Neuronal stem cell (in vitro differentiated cells): ENCODE measurements at places on chromosomes 1 and 21.

- no peak for DNase-seq
Measured at GRCh38 chr1:232797856-232798510, 7.2 kb upstream of the MAP10 start.

GRCh38 chr1:112974646-112975045, 18.6 kb upstream of the SLC16A1 start:
- DNase-seq, result no peak

GRCh38 chr1:74504125-74504932, 8.1 kb downstream of the LRRC53 start:
- peak; percentile 66 for DNase-seq

GRCh38 chr21:41064334-41064791, 103.6 kb upstream of the BACE2 start:
- no peak for DNase-seq

DNA sequence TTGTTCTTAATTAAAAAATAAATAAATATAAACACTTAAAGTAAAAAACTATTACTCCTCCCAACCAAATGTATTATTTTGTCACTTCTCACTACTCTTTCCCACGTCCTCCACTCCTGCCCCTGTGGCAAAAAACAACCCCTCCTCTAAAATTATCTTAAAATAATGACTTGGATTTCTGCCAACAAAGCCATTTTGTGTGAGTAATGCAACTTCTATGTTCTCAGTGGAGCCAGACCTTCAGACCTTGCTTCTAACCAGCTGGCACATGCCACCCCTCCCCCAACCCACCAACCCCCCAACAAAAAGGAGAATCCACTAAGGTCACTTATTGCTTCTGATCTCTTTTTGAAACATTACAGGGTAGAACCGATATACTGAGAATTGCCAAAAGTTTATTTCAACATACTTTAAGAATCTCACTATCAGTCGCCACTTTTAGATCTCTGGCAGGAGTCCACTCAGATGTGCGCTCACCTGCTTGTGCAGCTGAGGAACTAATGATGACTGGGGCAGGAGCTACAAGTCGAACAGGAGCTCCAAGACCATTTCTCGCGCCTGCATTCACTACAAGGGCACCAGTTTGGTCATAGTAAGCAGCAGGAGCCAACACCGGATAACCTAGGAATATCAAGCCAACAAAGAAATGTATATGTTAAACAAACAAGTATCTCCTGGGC, 58.3 kb upstream of the SDC3 start:
- DNase-seq, result no peak

- peak; percentile 35 for DNase-seq
Measured at GRCh38 chr1:163174524-163175437, 27.9 kb downstream of the RGS5 start.

DNA sequence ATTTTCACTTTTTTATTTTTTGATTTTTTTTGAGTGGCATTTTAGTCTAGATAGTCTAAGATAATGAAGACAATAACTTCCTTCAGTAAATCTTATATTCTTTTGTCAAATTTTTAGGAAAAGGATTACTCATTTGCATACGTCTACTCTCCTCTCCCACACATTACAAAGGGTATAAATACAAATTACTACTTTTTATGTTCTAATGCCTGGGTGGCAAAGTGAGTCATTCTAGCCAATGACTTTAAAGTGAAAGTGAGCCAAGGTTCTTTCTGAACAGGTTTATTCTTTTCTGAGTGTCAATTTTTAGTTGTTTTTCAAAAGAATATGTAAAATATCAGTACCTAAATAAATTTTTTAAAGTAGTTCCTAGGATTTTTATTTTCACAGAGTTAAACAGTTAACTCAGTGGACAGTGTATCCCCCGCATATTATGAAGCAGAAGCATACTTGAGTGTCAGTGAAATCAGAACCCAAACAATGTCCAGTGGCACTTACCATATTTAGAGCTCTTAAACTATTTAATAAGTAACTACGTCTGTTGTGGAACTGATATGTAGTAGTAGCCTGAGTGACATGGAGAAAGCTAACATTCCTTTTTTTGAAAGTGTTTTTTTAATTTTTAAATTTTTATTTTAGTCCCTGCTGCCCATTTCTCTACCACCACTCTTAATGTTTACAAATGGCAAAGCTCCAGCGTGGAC, 141.7 kb downstream of the PHTF1 start:
- DNase-seq, result no peak

- DNase-seq, result no peak
Measured at GRCh38 chr1:61887931-61888564, 145.8 kb downstream of the PATJ start.

GRCh38 chr1:41611932-41612450, 127.5 kb upstream of the EDN2 start:
- DNase-seq, result no peak

GRCh38 chr1:109925159-109925990, 14.7 kb downstream of the CSF1 start:
- DNase-seq, result no peak

GRCh38 chr1:58548371-58548770, 1.8 kb upstream of the OMA1 start:
- DNase-seq, result no peak
